Stimulated activated CD4-positive, alpha-beta T cell treated with anti-CD3 and anti-CD28 coated beads, Interleukin-1b, Interleukin-23, amount 100 ng/mL, for 1 hour (primary cell): ENCODE measurements at places on chromosomes 16 and 17.

GRCh38 chr16:27482397-27483087 lies 67.2 kb downstream of the GTF3C1 start:
- no peak for DNase-seq

DNA sequence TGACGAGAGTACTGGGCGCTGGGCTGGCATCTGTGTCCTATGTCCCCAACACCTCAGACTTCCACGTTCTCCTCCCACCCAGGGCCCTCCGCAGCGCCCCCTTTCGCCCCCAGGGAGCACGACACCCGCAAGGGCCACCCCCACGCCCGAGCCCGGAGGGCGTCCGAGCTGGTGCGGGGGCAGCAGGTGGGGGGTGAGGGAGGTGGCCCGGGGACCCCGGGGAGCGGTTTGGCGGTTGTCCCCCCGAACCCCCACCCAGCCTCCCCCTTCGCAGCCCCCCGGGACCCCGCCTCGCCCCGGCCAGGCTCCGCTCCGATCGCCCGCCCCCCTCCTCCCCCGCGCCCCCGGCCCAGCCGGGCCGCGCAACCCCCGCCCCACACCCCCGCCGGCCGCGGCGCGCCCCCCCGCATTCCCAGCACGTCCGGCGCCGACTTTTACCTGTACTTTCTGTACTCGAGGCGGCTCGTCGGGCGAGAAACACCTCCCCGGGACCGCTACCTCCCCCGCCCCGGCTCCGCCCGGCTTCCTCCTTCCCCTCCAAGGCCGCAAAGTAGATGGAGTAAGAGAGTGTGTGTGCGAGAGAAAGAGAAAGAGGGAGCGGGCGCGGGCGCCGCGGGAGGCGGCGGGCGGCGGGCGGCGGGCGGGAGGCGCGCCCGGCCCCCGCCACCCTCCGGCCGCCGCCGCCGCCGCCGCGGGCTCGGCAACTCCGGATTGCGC lies 901 bp downstream of the CDYL2 start:
- DNase-seq = peak; percentile 28

DNA sequence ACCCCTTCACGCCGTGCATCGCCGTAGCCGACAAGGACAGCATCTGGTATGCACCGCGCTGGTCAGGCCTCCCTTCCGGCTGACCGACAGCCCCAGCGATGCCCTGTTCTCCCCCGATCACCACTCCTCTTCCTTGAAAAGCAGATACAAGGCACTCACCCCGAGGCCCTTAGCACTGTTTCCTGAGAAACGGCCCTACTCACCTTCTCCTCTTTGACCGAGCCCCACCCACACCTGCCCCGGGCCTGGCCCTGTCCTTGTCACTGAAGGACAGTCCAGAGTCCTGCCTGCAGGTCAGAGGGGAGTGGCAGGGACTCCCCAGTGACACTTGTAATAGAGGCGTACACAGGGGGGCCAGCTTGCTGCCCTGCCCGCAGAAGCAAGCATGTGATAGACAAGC lies 45.9 kb upstream of the CHMP6 start:
- no peak for DNase-seq

- DNase-seq = peak; percentile 38
Measured at GRCh38 chr17:73710095-73710592, 65.9 kb upstream of the SDK2 start.

- DNase-seq = no peak
Measured at GRCh38 chr16:78570399-78571141, 471.1 kb downstream of the WWOX start.
